ENCODE measurements at places on chromosomes 4 and X.

- no peak for DNase-seq
Observed at GRCh38 chrX:115531818-115532403, 29.1 kb upstream of the PLS3 start.

GRCh38 chrX:45850775-45851433, 650.2 kb upstream of the DIPK2B start:
- peak; percentile 6 for DNase-seq

- no peak for DNase-seq
Observed at GRCh38 chr4:41039317-41039716, 175.0 kb downstream of the APBB2 start.

GRCh38 chr4:102623622-102624021, 122.5 kb downstream of the NFKB1 start:
- no peak for DNase-seq

DNA sequence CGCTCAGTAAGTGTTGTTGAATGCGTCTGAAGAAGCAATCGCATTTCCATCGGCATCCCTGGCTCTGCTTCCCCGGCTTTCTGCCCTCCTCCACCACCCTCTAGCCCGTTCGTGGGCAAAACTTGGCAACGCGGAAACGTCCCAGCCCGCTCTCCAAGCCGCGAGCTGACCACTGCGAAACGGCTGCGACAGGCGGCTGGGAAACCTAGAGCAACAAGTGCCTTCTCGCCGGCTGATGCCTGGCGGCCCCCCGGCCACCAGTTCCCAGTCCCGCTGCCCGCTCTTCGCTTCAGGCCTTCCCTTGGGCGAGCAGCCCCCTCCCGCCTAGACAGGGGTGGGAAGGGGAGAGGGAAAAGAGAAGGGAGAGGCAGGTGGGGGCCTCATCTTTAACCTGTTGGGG, 837 bp downstream of the CITED1 start:
- no peak for DNase-seq

DNA sequence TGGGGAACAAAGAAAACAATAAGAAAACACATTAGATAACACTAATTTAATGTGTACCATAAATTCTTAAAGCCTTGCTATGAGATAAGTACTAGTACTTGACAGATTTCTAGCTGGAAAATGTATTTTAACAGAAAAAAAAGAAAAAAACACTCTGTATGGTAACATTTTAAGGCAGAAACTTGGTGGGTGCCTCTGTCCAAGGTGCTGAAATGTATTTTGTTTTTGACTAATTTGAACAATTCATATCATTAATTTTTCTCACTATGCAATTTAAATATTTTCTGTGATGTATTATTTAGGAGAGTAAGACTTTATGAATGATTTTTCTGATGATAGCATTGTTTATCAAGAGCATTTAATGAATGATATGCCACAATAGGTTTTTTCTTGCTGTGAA, 107.5 kb downstream of the GABRG1 start:
- no peak for DNase-seq

- no peak for DNase-seq
Observed at GRCh38 chr4:178148106-178148505, 705.9 kb upstream of the AGA start.

GRCh38 chr4:173461170-173461569, 62.3 kb upstream of the SCRG1 start:
- no peak for DNase-seq

DNA sequence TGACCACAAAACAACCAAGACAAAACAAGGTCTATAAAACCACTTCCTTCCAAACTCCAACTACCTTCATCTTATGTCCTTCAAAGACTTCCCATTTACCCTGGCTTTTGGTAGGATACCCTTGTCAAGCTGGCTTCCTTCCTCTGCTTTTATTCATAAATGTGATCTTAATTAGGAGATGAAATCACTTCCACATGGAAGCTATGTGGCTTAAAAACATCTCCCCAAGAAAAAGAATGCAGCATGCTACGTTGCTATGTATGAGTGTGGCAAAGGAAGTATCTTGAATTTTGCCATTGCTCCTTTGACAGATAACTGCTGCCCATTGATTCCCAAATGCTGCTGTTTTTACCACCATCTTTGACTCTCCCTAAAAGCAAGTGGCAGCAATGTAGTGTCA, 46.4 kb upstream of the VEGFD start:
- no peak for DNase-seq

DNA sequence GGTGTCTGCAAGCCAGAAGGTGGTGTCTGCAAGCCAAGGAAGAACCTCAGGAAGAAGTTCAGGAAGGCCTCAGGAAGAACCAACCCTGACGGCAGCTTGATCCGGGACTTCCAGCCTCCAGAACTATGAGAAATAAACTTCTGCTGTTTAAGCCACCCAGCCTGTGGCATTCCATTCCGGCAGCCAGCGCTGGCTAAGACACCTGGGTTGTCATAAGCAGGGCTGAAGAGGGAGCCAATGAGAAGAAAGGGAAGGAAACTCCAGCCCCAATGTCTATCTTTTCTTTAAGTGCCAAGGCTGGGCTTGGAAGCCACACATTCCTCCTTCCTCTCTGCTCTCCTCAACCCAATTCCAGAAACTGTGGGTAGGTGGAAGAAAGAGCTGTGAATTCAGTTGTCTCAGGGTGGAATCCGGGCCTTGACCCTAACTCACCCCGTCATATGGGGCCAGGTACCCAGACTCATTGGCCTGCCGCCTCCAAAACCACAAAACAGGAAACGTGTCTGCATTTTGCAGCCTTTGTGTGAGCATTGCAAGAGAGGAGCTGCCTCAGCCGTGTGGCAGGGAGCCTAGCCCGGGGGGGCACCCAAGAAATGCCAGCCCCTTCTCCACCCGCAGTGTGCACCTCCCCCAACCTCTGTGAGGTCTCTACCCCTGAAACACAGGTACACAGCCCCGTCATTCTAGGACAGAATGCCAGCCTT, 26.8 kb downstream of the CRMP1 start:
- no peak for DNase-seq

DNA sequence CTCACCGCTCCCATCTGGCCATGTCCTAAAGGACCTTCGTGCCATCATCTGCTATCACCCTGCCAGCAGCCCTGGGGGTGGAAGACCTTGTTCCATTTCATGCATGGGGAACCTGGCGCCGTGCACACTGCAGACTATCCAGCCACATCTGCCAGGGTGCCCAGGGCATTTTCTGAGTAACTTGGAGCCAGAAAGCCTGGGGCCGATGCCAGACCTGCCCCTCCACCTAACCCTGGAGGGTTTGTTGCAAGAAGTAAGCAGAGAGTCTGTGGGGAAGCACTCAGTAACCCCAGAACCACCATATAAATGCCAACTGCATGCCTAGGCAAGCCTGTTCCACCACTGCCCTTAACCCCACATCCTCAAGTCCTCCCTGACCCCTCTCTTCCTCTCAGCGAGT, 7.3 kb downstream of the HAUS7 start:
- no peak for DNase-seq

GRCh38 chr4:25308761-25309160, 3.8 kb upstream of the ZCCHC4 start:
- DNase-seq, result no peak

DNA sequence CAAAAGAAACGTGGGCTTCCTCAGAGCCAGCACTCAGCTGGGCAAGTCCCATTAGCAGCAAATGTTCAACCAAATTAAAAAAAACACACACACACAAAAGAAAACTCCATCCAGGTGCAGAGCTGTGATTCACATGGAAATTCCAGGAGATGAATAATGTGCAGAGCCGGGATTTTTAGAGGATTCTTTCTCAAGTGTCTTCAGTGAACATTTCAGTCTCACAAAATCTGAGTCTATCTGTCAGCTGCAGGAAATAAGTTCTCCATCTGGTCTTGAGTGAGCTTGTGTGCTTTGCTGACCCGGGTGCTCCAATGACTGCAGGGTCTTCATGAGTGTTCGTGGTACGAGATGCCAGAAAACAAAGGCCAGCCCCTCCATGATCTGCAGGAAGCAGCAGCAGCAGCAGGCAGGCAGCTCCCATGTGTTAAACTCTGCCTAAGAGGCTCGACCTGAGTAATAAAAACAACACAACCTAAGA, 44.3 kb downstream of the RASGEF1B start:
- no peak for DNase-seq

DNA sequence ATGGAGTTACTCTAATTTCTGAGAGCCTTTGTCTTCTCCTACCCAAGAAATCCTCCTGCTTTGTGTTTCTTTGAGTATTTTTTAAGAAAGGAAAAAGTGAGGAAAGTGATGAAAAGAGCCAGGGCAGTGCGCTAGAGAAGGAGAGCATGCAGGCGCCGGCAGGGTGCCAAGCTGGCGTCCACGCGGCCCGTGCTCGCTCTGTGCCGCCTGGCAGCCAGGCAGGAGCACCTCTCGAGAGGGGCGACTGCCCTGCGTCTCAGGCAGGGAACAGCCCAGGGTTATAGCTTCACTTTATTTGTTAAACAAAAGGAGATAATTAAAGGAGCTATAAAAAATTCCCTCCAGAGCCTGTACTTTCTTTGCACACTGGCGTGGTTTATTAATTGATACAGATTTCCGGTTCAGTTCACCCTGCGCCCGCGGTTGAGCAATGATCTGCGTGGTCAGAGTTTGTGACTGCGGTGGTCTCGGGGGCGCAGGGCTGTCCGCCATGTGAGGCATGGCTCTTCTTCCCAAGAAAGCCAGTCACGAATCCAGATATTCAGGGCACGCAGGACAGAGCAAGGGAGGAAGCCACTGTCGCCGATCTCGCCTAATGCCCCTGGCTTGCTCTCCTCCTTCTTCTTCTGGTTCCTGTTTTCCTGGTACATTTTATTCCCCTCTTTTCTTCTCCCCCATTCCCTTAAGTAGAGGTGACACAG, 110.8 kb upstream of the PAQR3 start:
- no peak for DNase-seq

- peak; percentile 27 for DNase-seq
Observed at GRCh38 chr4:81052119-81053068, 21.9 kb downstream of the BMP3 start.

DNA sequence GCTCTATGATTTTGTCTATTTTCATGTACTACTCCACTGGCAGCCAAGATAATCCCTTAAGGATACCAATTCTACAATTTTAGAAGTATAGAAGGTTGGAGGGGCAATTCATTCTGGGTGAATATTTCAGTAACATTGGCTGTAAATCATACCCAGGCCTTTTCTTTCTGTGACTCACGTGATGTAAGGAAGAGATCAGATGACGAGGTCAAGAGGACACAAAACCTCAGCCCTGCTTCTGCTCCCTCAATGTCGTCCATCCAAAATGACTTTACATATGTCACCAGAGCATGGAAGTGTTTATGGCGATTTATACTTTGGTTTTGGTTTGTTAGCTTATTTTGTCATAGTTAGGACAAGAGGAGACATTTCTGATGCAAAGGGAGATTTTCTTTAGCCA, 70.7 kb upstream of the SLC4A4 start:
- no peak for DNase-seq

GRCh38 chr4:182339221-182339641, 96.0 kb downstream of the TENM3 start:
- DNase-seq, result no peak

DNA sequence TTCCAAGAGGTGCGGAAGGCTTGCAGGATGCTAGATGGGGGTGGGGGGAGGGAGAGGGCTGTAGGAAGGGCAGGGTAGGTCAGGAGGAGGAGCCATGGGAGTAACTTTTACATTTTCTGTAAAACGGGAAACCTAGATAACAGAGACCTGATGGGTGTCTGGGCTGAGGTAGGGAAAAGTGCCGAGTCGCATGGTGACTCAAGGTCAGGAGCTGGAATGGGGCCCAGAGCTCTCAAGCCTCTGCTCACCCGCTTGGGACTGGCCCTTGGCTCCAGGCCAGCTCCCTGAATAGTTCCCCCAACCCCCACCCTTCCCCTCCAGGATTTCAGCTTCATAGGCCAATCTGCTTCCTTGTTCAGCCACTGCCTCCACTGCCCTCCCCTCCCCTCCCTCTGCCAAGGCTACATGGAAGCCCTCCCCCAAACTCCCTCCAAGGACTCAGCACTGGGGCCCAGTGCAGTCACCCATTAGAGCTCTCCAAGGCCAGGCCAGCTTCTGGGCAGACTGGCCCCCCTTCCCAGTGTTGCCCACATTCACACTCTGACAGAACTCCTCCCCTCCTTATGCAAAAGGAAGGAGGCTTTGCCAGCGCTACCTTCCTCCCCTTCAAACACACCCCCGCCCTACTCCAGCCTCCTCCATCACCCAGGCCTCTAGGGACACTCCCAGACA, 43.6 kb downstream of the TSC22D3 start:
- DNase-seq, result no peak

DNA sequence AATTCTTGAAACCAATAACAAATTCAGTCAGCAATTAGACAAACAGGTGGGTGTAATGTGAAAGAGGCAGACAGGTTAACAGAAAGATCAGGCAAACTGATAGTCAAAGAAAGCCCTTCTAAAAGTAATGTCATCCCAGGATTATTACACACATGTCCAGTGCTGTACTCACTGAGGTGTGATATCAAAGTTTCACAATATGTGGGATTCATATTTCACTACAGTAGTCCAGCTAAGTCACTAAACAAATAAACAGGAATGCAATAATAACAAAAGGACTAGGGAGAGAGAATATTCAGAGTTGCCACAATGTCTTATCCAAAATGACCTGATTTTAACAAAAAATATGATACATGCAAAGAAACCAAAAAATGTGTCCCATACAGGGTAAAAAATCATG, 787.5 kb downstream of the FSTL5 start:
- no peak for DNase-seq
